ENCODE measurements at places on chromosomes 12 and 14.

GRCh38 chr14:81435391-81436295 is 35.5 kb upstream of the STON2 start:
- no peak for DNase-seq

DNA sequence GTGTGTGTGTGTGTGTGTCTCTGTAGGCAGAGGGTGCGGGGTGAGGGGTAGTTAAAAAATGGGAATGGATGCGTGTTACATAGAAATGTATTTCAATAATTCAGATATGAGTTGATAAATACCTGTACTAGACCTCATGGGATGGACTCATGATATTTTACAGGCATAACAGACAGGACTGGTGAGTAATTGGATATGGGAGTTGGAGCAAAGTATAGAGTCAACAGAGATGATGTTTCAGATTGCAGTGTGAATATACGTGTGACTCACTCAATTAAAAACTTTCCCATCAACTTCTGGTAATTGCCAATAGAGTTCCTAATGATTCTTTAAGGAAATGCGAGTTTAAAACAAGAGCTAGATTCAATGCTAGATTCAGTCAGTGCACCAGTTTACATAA is 711.9 kb downstream of the C12orf50 start:
- no peak for DNase-seq

GRCh38 chr14:94427016-94427613 is 25.5 kb downstream of the SERPINA11 start:
- no peak for DNase-seq

DNA sequence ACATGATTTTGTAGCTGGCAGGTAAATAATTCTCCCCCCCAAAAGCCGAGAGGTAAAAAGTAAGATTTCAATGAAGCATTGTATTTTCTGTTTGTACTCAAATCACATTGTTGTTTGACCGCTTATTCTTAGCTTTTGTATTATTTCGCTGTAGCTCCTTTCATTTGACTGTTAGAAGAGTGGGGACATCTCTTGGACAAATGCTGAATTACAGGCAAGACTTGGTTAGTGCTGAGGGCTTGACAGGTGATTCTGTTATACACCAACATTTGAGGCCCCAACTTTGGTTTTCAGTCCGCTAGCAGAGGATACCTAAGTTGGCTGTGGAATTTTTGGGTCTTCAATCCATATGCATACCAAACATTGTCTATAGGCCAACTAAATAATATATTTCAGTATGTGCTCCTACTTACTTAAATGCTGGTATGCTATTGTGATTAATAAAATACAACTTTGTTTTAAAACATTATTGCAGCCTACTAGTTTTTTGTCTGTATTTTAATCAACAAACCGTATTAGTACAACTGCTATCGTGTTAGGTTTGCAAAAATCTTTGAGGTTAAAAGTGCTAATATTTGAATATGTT is 102.2 kb downstream of the ERC1 start:
- DNase-seq = no peak

- DNase-seq = no peak
Observed at GRCh38 chr12:5305425-5305824, 126.5 kb upstream of the NTF3 start.

- no peak for DNase-seq
Observed at GRCh38 chr12:106987846-106988245, 900 bp upstream of the MTERF2 start.

Data from stimulated activated CD4-positive, alpha-beta T cell treated with anti-CD3 and anti-CD28 coated beads, Interleukin-15, amount 100 ng/mL, for 48 hours (primary cell).